Activated CD4-positive, alpha-beta T cell treated with anti-CD3 and anti-CD28 coated beads, Interleukin-2, amount 10 ng/mL, durations not matched to agents 24 days and 14 days (primary cell): ENCODE measurements at places on chromosomes 12 and 14.

DNA sequence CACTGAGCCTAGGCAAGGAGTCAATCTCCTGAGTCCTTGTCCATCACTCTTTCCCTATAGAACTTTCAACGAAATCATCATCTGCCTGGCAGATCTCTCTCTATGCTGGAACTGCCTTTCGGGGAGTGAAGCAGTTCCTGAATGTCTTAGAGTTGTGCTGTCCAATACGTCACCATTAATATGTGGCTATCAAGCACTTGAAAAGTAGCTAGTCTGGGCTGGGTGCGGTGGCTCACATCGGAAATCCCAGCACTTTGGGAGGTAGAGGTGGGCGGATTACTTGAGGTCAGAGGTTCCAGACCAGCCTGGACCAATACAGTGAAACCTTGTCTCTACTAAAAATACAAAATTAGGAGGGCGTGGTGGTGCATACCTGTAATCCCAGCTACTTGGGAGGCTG is 35.1 kb downstream of the NRDE2 start:
- DNase-seq: no peak

GRCh38 chr12:1053690-1054089 is 62.7 kb downstream of the ERC1 start:
- DNase-seq: no peak

DNA sequence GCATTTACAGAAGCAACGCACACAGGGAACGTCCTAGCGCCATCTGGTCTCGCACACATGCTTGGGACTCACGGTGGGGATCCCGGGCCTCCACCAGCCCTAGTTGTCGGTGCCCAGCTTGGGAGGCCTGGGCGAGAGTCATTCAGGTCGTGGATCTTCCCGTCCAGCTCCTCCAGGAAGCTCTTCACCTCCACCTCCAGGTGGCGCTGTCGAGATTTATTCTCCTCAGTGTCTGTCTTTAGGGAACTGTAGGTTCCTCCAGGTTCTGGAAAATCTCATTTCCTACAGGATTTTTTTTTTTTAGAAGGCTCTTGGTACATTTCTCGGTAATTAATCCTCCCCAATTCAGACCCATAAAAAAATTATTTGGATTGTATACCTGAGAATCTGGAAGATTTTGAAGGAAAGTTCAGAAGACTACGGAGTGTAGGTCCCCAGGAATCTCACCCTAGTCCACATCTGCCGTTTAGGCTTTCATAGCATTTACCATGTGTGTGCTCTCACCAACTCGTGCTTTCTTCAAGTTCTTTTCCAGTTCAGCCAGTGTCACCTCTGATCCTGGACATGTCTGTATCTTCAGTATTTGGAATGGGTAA is 910.0 kb downstream of the TMEM121 start:
- peak; percentile 86 for DNase-seq

DNA sequence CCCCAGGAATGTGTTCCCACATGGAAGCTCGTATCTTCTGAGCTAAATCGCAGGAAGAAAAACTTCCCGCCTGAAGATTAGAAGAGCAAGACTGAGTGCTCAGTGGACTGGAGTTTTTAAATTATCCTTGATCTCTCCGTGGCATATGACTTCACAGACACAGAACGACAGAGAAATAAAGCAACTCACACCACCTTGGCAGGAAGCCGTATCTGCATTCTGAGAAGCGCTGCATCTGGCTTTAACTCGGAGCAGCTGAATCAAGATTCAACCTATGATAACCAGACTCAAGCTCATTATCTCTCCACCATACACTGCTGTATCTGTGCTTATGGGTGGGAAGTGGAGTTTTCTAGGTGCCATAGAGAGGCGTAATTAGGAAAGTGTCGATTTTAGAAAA is 1482.7 kb downstream of the AACS start:
- no peak for DNase-seq

DNA sequence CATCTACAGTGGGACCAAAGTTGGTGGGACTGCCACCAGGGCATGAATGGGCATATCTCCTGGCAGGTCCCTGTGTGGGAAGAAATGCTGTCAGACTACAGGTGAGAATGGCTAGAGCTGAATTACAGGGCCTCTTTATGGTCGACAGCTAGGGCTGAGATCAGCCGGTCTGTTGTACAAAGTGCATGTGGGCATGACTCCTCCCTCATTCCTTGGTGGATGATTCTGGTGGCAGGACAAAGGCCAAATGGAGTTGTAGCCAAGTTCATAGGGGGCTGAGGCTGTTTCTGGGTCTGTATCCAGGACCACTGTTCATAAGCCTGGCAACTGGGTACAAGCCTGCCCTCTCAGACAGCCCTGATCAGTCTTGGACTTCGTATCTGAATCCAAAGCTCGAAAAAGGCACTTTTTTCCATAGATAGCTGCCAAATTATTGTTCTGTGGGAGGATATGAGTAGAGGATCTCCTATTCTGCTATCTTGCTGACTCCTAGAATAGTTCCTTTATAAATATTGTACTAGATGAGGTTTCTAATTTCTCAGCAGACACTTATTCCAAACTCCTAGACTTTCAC is 460.8 kb downstream of the TMEM117 start:
- no peak for DNase-seq

DNA sequence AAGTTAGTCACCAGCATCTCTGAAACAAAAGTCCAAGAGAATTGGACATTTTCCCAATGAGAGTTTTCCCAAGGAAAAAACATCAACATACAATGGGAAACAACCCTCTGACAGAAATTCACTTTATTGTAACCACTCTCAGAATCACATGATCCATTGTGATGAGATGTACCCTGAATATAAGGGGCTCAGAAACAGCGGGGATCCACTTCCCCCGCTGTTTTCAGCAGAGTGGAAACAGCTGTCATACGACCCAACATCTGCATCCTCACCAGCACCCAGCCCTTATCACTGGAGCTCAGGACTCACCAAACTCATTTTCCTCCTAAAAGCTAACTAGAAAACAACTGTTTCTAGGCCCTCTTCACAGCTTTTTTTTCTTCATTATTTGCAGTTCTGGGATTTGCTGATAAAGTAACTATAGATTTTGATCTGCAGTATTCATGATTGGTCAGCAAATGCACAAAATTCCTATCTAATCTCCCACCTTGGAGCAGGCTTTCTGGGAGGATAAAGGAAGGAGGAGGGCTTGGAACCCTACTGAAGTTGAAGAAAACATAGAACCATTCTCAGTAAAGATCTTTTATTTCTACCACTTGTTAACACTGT is 31.3 kb downstream of the CORO1C start:
- DNase-seq: no peak

GRCh38 chr12:122031342-122032216 is 9.9 kb downstream of the BCL7A start:
- DNase-seq: peak; percentile 86

DNA sequence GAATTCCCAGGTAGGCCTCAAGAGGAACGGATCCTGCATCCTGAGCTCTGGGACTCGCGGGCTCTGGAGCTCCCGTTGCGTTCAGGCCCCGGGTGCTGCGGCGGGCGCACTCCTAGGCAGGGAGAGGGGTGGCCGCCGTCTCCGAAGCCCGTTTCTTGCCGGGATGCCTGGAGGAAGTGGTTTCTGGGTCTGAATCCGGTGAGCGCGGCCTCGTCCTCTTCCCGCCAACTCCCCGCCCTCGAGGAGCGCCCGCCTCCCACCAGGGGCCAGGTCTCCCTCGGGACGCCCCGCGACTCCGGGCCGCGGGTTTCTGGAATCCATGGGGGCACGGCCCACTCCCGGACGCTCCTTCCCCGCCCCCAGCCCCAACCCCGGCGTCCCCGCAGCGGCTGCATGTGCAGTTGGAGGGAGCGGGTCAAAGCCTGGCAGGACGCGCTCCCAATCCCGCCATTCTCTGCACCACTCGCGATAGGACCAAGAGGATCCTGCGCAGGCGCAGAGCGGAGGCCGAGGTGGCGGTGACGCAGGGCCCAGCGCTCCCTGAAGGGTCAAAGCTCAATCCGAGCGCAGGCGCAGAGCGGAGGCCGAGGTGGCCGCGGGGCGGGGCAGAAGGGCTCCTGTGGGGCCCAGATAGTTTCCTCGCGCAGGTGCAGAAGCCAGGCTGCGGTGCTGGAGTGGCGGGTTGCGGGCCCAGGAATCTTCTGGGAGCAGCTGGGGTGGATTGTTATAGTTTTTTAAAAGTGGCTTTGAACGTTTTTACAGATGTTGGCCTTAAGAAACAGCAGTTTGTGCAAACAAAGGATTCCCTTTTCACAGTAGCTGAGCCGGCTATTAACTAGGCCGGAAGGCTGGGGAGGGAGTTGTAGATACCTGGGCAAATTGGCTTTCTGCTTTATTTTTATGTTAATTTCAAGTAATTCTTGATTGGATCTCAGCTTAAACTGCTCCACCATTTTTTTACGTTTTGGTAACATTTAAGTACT is 796.4 kb downstream of the AACS start:
- no peak for DNase-seq

GRCh38 chr14:73763396-73763795 is 49.2 kb upstream of the PNMA1 start:
- DNase-seq: no peak

- no peak for DNase-seq
These were observed 13.6 kb upstream of the OR4Q3 start for GRCh38 chr14:19729763-19730162.

- no peak for DNase-seq
These were observed 126.8 kb upstream of the MAP1LC3B2 start for GRCh38 chr12:116432314-116432750.

- peak; percentile 92 for DNase-seq
These were observed 198.2 kb downstream of the TSPAN9 start for GRCh38 chr12:3275171-3276041.

DNA sequence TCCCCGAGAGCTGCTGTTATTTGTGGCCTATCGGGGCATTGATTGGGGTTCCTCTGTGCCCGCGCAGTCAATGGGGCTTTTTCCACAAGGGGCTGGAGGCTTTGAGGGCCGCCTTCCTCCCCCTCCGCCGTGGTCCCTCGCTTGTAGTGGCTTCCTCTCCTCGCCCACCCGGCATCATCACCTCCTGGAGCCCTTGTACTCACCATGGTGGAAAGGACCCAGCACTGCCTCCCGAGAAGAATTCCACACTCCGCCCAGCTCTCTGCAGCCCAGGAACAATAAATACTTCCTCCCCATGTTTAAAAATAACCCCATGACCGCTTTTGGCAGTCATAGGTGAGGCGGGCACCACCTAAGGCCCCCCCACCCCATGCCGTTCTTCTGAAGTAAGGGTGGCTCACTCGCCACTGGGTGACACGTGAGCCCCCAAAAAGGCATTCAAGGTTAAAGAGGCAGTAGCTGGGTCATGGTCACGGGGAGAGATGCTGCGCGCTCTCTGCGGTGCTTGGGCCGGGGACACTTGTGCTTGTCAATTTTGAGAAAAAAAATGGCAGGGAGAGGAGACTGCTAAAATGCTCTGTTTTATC is at the start of gene MYL2:
MYL2 (minus strand) TSS at position 256 of the 587 bp plus-strand sequence; CDS start at position 206, 50 bp downstream.
- DNase-seq: no peak

DNA sequence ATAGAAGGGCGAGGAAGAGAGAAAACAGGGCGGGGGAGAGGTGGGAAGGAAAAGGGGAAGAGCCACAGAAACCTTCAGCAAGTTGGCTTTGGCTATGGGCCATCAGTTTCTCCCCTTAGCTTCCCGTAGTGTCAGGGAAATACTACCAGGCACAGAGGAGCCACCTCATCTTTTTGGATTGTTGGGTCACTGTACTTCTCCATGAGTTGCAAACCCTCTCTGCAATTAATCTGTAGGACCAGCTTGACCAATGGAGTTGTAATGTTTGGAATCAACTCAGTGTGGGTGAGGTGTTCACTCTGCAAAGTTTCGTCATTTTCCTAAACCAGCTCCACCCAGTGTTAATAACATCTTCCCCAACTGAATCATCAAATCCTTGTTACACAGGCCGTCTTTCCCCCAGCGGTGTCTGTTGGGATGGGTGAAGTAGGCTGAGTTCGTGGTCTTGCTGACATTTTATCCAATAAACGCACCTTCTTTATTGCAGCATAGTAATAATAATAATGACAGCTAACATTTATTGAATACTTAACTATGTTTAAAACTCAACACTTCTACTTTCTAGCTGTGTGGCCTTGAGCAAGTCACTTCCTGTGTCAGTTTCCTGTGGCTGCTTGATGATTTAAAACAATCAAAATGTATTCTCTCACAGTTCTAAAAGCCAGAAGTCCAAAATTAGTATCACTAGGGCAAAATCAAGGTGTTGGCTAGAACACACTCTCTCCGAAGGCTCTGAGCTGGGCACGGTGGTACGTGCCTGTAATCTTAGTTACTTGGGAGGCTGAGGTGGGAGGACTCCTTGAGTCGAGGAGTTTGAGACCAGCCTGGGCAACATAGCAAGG is 8.1 kb upstream of the GLTP start:
- DNase-seq: peak; percentile 68

GRCh38 chr12:3223601-3224529 is 146.7 kb downstream of the TSPAN9 start:
- no peak for DNase-seq

DNA sequence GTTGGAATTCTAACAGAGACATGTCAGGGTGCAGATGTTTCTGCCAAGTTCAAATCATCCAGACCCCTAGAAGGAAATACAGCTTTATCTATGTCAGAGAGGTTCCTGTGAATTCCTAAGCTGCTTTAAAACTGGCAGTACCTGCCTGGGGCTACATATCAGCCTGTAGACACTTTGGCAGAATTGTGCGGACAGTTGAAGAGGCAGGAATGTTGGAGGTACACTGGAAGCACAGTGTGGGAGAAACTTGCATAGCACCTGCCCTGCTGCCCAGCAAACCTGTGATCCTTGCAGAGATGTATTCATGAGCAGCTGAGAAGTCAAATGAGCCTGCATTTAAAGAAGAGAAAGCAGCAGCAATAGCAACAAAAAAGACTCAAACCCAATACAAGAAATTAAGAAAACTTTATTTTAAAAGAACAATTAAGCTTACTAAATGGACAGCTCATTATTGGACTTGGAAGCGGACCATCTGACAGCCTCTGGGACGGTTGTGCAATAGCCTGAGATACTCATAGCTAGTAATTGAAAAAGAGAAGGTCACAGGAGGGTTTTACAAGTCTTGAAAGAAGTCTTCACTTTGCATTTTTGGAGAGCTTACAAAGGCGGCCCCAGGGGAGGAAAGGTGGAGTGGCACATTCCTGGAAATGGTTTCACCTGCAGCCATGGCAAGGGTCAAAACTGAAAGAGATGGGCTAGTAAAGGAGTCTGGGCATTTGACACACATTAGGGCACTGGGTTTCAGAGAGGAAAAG is 280.9 kb upstream of the FLRT2 start:
- no peak for DNase-seq

DNA sequence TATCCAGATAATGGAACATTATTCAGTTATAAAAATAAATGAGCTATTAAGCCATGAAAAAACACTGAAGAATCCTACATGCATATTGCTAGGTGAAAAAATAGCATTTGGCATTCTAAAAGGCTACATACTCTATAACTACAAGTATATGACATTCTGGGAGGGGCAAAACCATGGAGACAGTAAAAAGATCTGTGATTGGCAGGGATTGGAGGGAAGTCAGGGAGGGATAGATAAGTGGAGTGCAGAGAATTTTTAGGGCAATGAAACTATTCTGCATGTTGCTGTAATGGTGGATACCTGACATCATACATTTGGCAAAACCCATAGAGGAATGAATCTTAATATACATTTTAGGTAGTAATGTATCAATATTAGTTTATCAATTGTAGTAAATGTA is 63.1 kb upstream of the SLC38A2 start:
- no peak for DNase-seq

GRCh38 chr12:72010356-72010755 is 71.7 kb downstream of the TPH2 start:
- no peak for DNase-seq

- no peak for DNase-seq
These were observed 652 bp upstream of the POLE2 start for GRCh38 chr14:49688701-49689030.

GRCh38 chr12:114713466-114714215 is 29.7 kb upstream of the TBX3 start:
- no peak for DNase-seq

- DNase-seq: no peak
These were observed 3.4 kb downstream of the ACIN1 start for GRCh38 chr14:23091294-23092225.
